ENCODE measurements at places on chromosomes 2 and 18. TPM values are rescaled to one million over a fixed set of nuclear protein-coding genes. Genes with fewer than 3 reads are reported as not detected.

- no peak within 1 kb of the TSS for H3K27ac ChIP-seq
- no peaks in the 10 kb centered on the region for H3K4me1 ChIP-seq
- no peak for DNase-seq
- H3K4me3 ChIP-seq, result peak within 1 kb of the TSS; percentile 67
- H3K27me3 ChIP-seq, result peaks cover 58% of the 10 kb centered on the region
Measured at GRCh38 chr18:50559752-50560680, at the start of gene MAPK4. Gene MAPK4, plus strand, starts transcription at chr18:50560087. Its CDS starts 103,872 bp downstream, at chr18:50663959.

GRCh38 chr2:127646487-127647241 is 711 bp downstream of the GPR17 start:
- peaks cover 18% of the 10 kb centered on the region for H3K4me1 ChIP-seq
- H3K36me3 ChIP-seq, result no peaks in the 10 kb centered on the region
- H3K4me3 ChIP-seq, result no peak overlapping the region
- H3K27ac ChIP-seq, result no peak overlapping the region
- peaks cover 5% of the 10 kb centered on the region for H3K27me3 ChIP-seq

DNA sequence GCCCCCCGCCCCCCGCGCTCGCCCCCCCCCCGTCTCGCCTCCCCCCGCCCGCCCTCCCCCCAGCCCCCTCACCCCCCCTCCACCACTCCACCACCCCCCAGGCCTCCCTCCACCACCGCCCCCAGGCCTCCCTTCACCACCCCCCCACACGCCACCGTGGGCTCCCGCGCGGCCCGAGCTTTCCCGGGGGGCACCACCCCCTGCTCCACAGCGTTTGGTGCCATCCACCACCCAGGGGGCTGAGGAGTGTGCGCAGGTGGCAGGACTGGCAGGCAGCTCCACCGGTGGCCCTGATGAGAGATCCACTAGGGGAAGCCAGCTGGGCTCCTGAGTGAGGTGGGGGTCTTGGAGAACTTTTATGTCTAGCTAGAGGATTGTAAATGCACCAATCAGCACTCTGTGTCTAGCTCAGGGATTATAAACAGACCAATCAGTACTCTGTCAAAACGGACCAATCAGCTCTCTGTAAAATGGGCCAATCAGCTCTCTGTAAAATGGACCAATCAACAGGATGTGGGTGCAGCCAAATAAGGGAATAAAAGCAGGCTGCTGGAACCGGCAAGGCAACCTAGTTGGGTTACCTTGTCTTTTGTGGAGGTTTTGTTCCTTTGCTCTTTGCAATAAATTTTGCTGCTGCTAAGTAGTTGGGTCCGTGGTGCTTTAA is 43.0 kb upstream of the ITSN2 start:
- H3K27me3 ChIP-seq, result peaks cover 27% of the 10 kb centered on the region
- no peaks in the 10 kb centered on the region for H3K4me1 ChIP-seq
- no peak overlapping the region for H3K27ac ChIP-seq
- no peak overlapping the region for H3K4me3 ChIP-seq

GRCh38 chr2:211688196-211688595 is 850.4 kb downstream of the ERBB4 start:
- H3K4me3 ChIP-seq, result no peak overlapping the region
- no peaks in the 10 kb centered on the region for H3K27me3 ChIP-seq
- no peaks in the 10 kb centered on the region for H3K36me3 ChIP-seq
- no peaks in the 10 kb centered on the region for H3K4me1 ChIP-seq
- DNase-seq, result no peak
- no peak overlapping the region for H3K27ac ChIP-seq

Gene MORN2
- 2.7 TPM for total RNA-seq

DNA sequence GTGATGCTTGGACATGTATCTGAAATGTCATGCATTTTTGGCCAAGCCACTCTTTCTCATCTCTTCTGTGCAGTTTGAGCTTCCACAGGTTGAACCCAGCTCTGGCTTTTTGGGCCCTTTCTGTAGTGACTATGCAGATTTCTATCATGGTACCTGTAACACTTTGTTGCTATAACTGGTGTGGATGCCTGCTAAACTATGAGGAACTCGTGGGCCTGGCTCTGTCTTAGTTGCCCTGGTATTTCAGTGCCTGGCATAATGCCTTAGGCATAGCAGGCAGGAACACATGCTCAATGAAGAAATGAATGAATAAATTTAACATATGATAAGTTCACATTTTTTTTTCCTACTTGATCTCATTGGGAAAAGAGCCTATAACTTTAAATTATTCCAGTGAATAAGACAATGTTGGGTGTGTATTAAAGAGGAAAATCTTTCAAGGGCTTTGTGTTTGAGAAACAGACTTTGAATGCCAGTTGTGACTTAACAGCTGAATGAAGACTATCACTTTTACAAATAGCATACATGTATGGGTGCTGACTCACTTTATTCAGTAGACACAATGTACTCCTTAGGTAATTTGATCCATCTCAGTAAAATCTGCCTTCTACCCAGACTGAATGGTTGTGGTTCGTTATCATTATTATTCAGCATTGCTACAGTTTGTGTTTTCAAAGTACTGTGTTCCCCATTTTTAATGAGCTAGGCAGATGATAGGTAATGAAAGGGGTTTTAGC is 86.4 kb upstream of the MAP4K3 start:
- no peaks in the 10 kb centered on the region for H3K36me3 ChIP-seq
- H3K4me1 ChIP-seq, result no peaks in the 10 kb centered on the region
- H3K4me3 ChIP-seq, result no peak overlapping the region
- no peak for DNase-seq

- H3K27me3 ChIP-seq, result no peaks in the 10 kb centered on the region
- H3K36me3 ChIP-seq, result no peaks in the 10 kb centered on the region
- no peak for DNase-seq
- H3K27ac ChIP-seq, result no peak overlapping the region
- no peak overlapping the region for H3K4me3 ChIP-seq
- peaks cover 7% of the 10 kb centered on the region for H3K4me1 ChIP-seq
Measured at GRCh38 chr2:158543957-158544356, 87.2 kb downstream of the PKP4 start.

Gene SOX11
- not detected for total RNA-seq

Gene MC5R
- total RNA-seq, result not detected

Gene KLHL30
- not detected for total RNA-seq

- no peak for DNase-seq
- no peak overlapping the region for H3K4me3 ChIP-seq
- H3K36me3 ChIP-seq, result no peaks in the 10 kb centered on the region
- H3K4me1 ChIP-seq, result no peaks in the 10 kb centered on the region
- no peak overlapping the region for H3K27ac ChIP-seq
Measured at GRCh38 chr2:27803046-27803445, 31.5 kb downstream of the MRPL33 start.

Gene PRSS56
- not detected for total RNA-seq

- no peaks in the 10 kb centered on the region for H3K36me3 ChIP-seq
- DNase-seq, result no peak
- H3K27ac ChIP-seq, result no peak overlapping the region
- H3K27me3 ChIP-seq, result peaks cover 36% of the 10 kb centered on the region
- H3K4me1 ChIP-seq, result peaks cover 3% of the 10 kb centered on the region
Measured at GRCh38 chr2:173876833-173877413, 88.2 kb downstream of the SP3 start.

Gene GCKR
- total RNA-seq, result not detected

GRCh38 chr2:25845843-25846505 is 32.3 kb downstream of the ASXL2 start:
- H3K27ac ChIP-seq, result no peak overlapping the region
- no peak overlapping the region for H3K4me3 ChIP-seq
- no peaks in the 10 kb centered on the region for H3K27me3 ChIP-seq

Gene MAP3K19
- not detected for total RNA-seq

DNA sequence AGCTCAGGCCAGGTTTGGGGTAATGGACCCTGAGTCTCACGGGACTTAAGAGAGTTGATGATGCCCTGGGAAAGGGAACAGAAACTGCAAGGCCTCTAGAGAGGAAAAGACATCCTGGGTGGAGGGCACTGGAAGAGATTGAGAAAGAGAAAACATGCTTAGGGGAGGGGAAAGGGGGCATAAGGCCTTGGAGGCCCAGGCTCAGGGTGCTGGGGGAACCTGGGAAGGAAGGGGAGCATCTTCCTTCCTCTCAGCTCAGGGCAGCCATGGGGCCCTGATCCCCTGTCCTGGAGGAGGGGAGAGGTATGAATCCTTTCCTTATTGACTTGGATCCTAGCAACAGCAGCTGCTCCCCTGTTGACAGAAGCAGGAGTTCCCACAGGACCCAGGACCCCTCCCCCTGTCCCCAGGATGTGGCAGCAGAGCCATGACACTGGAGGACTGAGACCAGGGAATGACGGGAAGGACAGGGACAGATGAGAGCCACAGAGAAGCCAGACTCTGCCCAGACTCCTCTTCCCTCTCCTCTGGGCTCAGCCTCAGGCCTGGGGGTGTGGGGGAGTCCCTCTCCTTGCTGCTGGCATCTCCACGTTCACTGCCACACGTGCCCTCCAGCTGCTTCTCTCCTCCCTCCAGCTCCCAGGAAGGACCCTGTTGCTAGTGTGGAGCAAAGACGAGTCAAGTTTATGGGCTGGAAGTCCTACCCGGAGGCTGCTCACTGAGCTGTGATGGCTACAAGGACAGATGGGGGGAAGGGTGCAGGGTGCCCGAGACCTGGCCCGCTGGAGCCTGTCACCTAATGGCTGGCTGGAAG is 815 bp downstream of the GPBAR1 start:
- H3K27me3 ChIP-seq, result no peaks in the 10 kb centered on the region
- H3K27ac ChIP-seq, result peak overlapping the region; percentile 49
- H3K36me3 ChIP-seq, result no peaks in the 10 kb centered on the region
- no peak for DNase-seq

DNA sequence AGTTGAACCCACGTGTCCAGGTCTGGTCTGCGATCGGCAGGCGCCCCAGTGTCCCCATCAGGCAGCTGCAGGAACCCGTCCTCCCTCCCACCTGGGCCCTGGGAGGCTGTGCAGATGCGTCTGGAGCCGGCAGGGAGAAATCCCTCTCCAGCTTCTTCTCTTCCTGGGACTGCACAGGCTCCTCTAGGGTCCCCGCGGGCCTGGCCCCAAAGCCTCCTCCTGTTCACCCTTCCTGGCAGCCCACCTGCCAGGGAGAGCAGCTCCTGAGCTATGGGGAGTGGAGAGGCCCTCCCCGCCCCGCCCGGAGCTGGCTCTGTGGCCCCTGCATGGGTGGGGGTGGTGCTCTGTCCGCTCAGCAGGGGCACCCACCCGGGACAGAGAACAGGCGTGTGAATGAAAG is 179.2 kb upstream of the ALKAL2 start:
- peaks cover 3% of the 10 kb centered on the region for H3K36me3 ChIP-seq
- DNase-seq, result no peak
- peaks cover 62% of the 10 kb centered on the region for H3K27me3 ChIP-seq
- peaks cover 5% of the 10 kb centered on the region for H3K4me1 ChIP-seq

Gene OTOF
- total RNA-seq, result 0.50 TPM

GRCh38 chr2:9720352-9721093 is 89.7 kb upstream of the YWHAQ start:
- peaks cover 12% of the 10 kb centered on the region for H3K4me1 ChIP-seq
- H3K36me3 ChIP-seq, result no peaks in the 10 kb centered on the region
- DNase-seq, result no peak
- H3K4me3 ChIP-seq, result no peak overlapping the region

DNA sequence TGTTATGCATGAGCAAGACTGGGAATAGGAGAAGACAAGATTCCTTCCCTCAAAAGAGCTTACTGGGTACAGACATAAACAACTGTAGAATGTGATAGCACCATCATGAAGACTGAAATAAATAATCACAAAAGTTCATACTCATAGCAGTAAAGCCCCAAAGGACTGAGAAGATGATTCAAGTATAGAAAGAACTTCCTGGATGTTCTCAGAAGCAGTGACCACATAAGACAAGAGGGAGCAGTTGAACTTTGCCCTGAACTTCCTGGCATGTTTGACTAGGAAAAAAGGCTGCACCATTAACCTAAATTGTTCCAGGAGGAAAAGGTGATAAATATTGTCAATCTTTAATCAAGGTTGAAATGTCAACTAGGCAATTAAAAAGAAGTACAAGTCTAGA is 57.8 kb upstream of the CCDC141 start:
- H3K27ac ChIP-seq, result no peak overlapping the region
- no peak overlapping the region for H3K4me3 ChIP-seq
- peaks cover 10% of the 10 kb centered on the region for H3K4me1 ChIP-seq
- peaks cover 2% of the 10 kb centered on the region for H3K36me3 ChIP-seq

- peaks cover 2% of the 10 kb centered on the region for H3K4me1 ChIP-seq
- peaks cover 2% of the 10 kb centered on the region for H3K36me3 ChIP-seq
- no peak for DNase-seq
Measured at GRCh38 chr2:149334156-149334555, 3.8 kb downstream of the LYPD6 start.

GRCh38 chr2:203492965-203493364 is 42.1 kb downstream of the RAPH1 start:
- no peak overlapping the region for H3K4me3 ChIP-seq
- H3K36me3 ChIP-seq, result no peaks in the 10 kb centered on the region
- peaks cover 2% of the 10 kb centered on the region for H3K4me1 ChIP-seq
- no peaks in the 10 kb centered on the region for H3K27me3 ChIP-seq
- peak overlapping the region; percentile 19 for H3K27ac ChIP-seq

Gene AKAIN1
- not detected for total RNA-seq

Gene MTCL1
- total RNA-seq, result 2.1 TPM

- H3K4me1 ChIP-seq, result no peaks in the 10 kb centered on the region
- no peak overlapping the region for H3K27ac ChIP-seq
- no peaks in the 10 kb centered on the region for H3K36me3 ChIP-seq
- H3K27me3 ChIP-seq, result no peaks in the 10 kb centered on the region
Measured at GRCh38 chr2:187511356-187512315, 42.6 kb downstream of the TFPI start.

GRCh38 chr2:215670396-215670795 is 234.5 kb upstream of the FN1 start:
- H3K4me1 ChIP-seq, result no peaks in the 10 kb centered on the region
- H3K4me3 ChIP-seq, result no peak overlapping the region
- no peak overlapping the region for H3K27ac ChIP-seq
- peaks cover 14% of the 10 kb centered on the region for H3K27me3 ChIP-seq
- DNase-seq, result no peak
- H3K36me3 ChIP-seq, result no peaks in the 10 kb centered on the region

- H3K27ac ChIP-seq, result no peak overlapping the region
- H3K27me3 ChIP-seq, result peaks cover 24% of the 10 kb centered on the region
- H3K36me3 ChIP-seq, result no peaks in the 10 kb centered on the region
Measured at GRCh38 chr2:46858702-46859090, 56.9 kb downstream of the MCFD2 start.

DNA sequence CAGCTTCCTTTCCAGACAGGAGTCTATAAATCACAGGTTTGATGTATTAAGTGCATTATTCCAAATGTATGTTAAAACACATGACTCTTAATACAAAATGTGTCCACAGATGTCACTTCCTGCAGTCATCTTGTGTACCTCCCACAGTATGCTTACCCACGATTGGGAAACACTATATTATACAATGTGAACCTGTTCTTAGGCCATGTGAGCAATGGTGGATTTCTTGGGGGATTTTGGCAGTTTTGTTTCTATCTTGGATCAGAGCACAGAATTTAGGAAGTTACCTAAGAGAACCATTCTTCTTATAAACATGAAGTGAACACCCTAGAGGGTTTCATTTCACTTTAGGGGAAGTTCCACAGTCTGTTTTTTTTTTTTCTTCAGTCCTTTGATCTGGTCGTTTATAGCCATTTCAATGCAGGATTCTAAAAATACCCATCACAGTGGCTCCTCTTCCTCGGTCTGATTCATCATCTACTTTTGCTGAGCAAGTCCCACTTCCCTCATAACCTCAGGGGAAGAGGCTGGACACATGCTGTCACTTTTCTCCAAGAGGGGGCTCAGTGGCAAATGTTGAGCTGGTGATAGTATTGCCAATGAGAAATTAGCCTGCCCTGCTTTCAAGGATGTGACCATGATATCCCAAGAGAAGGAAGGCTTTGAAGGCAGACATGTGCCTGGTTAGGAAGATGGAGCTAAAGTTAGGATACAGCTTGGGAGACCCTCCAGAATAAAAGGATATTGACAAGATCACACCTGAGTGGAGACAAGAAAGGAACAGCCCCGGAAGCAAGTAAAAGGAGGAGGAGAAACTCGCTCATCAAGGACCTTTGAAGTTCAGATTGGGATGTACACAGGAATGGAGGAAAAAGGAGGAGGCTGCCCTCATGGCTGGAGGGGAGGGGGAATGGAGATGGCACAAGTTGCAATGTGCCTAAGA is 22.6 kb downstream of the PLEK start:
- H3K4me3 ChIP-seq, result peak overlapping the region; percentile 60
- H3K36me3 ChIP-seq, result no peaks in the 10 kb centered on the region
- peak overlapping the region; percentile 89 for H3K27ac ChIP-seq

All from T-helper 17 cell (primary cell).